ENCODE measurements at places on chromosomes 2 and 18.
A peak's percentile ranks its signal among the peaks of the same experiment; 100 is the strongest.

- DNase-seq = no peak
These were observed 71.8 kb downstream of the TGOLN2 start for GRCh38 chr2:85255813-85256594.

DNA sequence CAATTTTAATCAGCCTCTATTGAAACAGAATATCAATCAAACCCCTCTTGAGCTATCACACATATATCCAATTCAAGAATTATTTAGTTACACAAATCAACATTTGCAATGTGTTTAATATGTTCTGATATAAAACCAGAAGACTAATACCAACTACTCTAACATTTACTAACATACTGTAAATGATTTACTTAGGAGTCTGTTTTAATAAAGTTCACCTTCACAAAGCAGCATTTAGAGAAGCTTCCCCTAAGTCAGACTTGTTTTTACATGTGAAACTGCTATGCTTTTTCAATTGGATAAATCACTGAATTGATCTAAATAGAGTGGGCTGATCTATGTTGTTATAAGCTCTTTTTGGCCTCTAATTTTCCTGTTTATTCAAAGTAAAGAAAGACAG lies 18.3 kb downstream of the COL4A3 start:
- no peak for DNase-seq

DNA sequence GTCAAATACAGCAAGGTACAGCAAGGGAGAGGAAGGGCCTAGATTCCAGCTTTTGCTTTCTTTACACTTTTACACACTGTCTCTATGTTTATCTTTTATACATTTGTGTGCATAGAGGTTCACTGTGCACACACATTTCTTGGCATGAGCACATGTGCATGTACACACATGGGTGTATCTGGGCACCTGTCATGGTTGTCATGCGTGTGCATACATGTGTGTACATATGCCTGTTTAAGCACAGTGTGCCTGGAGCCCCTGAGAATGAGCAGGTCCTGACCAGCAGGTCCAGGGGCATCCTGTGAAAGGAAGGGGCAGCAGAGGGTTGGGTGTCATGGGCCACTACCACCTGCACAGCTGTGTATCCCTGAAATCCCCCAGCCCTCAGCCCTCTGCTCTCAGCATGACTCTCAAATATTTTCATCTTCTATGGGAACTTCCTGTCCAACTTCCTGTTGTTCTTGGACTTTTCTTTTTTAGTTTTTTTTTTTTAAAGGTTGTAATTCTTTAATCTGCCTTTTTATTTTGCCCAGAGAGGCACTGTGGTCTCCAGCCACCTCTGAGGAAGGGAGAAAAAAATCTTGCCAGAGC lies 97.0 kb upstream of the EPAS1 start:
- DNase-seq = no peak

DNA sequence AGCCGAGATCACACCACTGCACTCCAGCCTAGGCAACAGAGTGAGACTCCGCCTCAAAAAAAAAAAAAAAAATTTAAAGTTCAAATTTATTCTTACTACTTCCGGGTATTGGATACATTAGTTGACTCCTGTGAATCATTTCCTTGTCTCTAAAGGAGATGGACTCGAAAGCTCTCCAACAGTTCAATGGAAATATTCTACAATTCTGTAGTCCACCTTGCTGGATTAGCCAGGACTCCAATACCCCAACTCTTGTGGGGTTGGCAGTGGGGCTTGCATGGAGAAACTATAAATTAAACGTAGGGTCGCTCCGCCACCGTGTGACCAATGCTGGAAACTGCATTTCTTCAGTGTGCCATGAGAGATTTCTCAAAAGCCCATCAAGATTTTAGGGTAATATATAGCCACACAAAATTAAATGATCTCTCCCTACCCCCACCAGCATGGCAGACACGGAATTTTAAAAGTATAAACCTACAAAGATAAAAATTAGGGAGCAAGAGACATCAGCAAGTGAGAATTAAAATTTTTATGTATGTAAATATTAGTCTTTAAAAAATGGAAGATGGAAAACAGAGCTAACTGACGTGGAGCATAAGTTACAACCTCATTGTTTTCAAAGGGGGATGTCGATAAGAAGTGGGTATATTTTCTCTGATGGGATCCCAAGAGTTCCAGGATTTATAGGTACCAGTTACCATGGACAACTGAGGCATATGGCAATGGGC lies 27.8 kb upstream of the GAREM2 start:
- DNase-seq = peak; percentile 15

DNA sequence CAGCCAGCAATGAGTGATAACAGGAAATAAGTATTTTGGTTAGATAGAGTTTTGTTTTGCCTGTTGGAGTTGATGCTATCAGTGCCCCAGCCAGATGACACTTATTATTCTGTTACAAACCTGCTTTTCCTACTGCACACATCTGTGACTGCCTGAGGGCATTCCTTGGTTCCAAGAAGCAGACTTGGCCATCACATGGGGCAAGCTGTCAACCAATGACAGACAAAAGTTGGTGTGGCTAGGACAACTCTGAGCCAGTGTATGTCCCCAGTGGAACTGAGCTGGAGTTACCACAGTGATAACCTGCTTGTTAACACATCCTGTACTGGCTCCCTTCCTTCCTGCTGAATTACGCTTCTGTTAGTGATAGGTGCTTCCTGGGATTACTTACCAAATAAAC lies 54.5 kb downstream of the FAM171B start:
- no peak for DNase-seq

DNA sequence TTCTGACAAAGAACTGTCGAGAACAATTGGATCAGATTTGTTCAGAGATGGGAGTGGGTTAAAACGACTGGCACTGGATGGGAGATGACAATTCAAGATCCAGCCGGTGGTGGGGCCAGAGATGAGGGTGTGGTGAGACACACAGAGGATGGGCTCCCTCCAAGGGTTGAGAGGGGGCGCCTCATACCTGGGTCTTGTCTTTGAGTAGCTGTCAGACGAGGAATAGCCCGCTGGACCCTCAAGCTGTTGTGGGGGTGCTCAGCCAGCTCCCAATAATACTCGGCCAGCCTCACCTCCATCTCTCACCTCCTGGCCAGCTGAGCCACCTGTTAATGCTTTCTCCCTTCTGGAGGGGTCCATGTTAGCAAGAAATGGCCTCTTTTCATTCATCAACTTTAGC lies 14.0 kb downstream of the INPP5D start:
- no peak for DNase-seq

GRCh38 chr2:211837706-211838105 lies 700.9 kb downstream of the ERBB4 start:
- DNase-seq = no peak

GRCh38 chr18:3104190-3105054 lies 91.5 kb upstream of the LPIN2 start:
- DNase-seq = no peak

DNA sequence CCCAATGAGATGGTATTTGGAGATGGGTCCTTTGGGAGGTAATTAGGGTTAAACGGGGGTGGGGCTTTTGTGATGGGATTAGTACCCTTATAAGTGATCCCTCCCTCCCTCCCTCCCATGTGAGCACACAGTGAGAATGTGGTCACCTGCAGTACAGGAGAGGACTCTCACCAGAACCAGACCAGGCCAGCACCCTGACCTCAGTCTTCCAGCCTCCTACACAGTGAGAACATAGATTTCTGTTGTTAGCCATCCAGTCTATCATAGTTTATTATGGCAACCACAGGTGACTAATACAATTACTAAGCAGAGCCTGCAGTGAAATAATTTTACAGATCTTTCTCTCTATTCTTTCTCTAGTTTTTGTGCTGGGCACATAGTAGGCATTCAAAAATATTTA lies 137.7 kb upstream of the PKDCC start:
- DNase-seq = no peak

GRCh38 chr2:11032396-11032795 lies 120.7 kb downstream of the KCNF1 start:
- no peak for DNase-seq

DNA sequence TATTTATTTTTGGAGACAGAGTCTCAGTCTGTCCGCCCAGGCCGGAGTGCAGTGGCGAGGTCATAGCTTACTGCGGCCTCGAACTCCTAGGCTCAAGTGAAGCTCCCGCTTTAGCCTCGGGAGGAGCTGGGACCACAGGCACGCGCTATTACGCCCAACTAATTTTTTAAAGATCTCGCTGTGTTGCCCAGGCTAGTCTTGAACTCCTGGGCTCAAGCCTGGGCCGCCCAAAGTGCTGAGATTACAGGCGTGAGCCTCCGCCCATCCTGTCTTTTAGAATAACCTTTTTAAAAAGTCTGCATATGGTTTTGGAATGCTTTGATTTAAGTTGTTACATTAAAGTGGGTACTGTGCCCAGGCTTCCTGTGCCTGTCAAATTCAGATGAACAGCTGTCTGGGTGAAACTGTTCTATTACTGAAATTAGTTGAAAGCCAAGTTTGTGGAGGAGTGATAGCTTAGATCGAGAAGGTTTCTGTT lies 944 bp downstream of the RAB3GAP1 start:
- no peak for DNase-seq

DNA sequence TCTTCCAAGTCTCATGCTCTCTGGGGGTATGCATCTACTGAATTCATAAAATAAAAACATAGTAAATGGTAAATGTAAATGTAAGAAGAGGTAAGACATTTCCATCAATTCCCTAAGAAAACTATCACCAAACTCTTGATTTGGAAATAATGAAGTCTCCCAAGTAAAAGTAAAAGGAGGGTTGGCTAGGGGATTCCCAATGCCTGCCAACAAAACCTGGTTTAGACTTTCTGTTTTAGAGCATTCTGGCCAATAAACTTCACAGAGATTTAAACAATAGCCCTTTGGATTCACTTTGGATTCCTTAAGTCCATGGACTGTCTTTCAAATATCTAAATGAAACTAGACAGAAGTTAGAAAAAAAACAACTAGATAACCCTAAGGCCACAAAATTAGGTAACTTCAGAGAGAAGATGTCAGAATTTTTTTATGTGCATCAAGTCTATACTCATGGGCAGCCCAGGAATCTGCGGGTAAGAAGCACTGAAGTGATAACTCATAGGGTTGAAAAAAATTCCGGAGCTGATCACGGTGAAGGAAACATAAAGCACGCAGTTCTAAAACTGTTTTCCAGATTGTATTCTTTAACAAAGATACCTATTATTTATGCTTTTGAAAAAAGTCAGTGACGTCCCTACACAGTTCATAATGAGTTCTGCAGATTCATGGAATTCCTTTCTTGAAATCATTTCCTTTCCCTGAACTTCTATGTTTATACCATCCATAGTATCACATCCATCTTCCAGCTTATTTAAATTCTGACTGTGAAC lies 263.6 kb downstream of the AFF3 start:
- DNase-seq = no peak

- DNase-seq = no peak
These were observed 189.7 kb downstream of the PAX3 start for GRCh38 chr2:222108957-222109585.

- DNase-seq = no peak
These were observed 1049.9 kb downstream of the TSN start for GRCh38 chr2:122805346-122805745.

- no peak for DNase-seq
These were observed 79.1 kb upstream of the PMAIP1 start for GRCh38 chr18:59820663-59821062.

DNA sequence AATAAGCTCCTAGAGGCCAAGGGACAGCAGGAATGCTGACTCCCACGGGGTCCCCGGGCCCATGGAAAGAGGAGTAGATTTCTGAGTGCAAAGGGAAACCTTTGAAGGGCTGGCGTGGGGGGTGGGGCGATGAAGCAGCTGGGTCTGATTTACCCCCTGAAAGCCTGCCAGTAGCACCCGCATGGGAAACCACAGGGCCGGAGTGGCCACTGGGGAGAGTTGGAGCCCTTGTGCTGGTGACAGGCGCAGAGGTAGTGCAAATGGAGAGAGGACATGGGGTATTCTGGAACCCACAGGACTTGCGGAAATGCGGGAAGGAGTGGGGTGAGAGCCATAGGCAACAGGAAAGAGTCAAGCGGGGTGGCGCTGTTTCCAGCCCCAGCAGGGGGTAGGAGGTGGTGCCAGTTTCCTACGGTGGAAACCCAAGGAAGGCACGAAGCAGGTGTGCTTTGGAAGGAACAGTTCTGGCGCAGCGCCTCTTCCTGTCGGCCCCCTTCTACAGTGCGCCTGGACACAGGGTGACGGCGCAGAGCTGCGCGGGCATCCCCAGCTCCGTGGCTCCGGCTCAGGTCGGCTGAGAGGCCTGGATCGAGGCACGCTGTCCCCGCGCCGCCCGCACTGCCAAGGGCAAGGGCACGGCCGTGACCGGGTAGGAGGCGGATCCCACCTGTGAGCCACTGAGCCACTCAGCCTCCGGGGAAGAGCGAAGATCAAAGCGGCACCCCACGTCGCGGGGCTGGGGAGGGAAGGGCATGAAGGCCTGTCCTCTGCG lies 149.0 kb upstream of the GLI2 start:
- DNase-seq = no peak

- DNase-seq = no peak
These were observed 114.8 kb downstream of the SMAD2 start for GRCh38 chr18:47815486-47816270.

- DNase-seq = no peak
These were observed 40.9 kb upstream of the ALKAL2 start for GRCh38 chr2:328761-329160.

DNA sequence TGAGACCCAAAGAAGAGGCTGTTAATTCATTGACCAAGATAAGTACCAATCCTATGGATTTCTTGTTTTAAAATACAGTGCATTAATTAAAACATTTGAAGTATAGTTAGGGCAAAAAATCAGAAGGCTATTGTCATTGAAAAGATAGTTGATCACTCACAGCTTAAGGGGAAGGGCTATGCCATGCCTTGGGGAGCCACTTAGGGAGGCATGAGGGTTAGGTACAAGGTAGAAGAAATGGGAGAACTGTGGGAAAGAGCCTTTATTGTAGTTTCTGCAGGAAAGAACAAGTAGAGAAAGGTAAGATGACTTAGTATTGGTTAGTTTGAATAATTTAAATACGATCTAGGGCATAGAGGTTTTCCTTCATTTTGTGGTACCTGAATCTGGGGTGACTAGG lies 1285.5 kb upstream of the TMEFF2 start:
- DNase-seq = no peak

- no peak for DNase-seq
These were observed 4.6 kb downstream of the MIB1 start for GRCh38 chr18:21745231-21745630.

- no peak for DNase-seq
These were observed 179.0 kb downstream of the PPP1R1C start for GRCh38 chr2:182164686-182165085.

DNA sequence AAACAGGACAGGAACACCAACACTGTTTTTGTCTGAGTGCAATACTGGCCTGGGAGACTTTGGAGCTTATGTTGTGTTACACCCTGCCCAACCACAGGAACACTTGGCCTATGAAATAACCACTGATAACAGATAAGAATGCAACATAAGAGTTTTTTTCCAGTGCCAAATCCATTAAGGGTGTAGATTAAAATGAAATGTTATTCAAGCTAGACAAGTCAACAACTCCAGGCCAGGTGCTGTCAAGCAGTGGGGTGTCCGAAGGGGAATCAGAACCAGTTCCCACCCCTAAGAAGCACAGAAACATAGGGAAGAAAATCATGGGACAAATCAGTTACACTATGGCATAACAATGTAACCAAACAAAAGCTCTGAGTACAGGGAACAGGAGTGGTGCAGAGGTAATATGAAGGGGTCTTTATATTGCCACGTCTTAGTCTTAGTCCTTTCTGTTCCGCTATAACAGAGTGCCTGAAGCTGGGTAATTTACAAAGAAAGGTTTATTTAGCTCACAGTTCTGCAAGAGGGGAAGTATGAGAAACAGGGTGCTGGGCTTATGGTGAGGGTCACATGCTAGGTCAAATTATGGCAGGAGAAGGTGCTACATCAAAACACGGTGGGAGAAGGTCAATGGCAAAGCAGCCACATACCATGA lies 3.8 kb downstream of the AFG3L2 start:
- DNase-seq = no peak
